Upper lobe of left lung (tissue), 6 donors: ENCODE measurements at places on chromosomes 12 and 14. TPM values are rescaled to one million over a fixed set of nuclear protein-coding genes. Genes with fewer than 3 reads are reported as not detected.

- no peaks in the 10 kb centered on the region for H3K27me3 ChIP-seq
- no peak for DNase-seq
- H3K4me3 ChIP-seq, result no peak overlapping the region
- H3K27ac ChIP-seq, result peak overlapping the region; percentile 85
- H3K36me3 ChIP-seq, result no peaks in the 10 kb centered on the region
These were observed 9.4 kb upstream of the DCP1B start for GRCh38 chr12:2013527-2014223.

DNA sequence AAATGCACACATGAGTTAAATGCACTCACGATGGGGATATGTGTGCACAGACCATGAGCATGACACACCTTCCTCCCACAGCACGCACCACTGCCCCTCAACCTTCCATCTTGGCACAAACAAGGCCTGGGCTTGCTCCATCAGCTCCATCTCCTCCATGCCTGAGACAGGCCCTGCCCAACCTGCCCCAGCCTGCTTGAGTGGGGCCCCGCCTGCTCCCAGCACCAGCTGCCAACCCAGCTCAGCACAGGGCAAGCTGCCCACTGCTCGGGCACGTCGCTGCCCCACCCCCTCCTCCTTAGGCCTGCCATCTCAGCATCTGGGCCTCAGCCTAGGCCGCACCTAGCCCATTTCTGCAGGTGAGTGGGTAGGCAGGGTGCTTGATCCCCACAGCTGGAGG is 27.6 kb upstream of the KRT78 start:
- no peak overlapping the region for H3K27ac ChIP-seq
- H3K4me1 ChIP-seq, result peaks cover 34% of the 10 kb centered on the region
- DNase-seq, result peak; percentile 86
- H3K4me3 ChIP-seq, result no peak overlapping the region

DNA sequence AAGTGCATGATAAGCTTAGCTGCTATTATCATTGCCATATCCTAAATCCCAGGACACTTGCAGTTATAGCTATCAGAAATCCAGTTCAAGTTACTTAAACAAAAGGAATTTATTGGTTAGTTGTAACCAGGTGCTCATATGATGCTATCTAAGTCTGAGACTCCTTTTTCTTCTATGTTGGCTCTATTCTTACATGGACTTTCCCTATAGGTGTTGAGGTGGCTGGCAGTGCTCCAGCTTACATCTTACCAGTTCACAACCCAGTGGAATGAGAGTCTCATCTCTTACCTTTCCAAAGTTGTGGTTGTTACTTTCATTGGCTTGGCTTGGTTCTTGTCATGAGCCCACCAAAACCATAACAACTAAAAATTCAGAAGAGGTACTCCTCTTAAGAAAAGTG is 94.6 kb downstream of the DACT1 start:
- H3K27ac ChIP-seq, result no peak overlapping the region
- H3K27me3 ChIP-seq, result no peaks in the 10 kb centered on the region
- H3K4me1 ChIP-seq, result no peaks in the 10 kb centered on the region
- H3K4me3 ChIP-seq, result no peak overlapping the region
- DNase-seq, result no peak
- H3K36me3 ChIP-seq, result no peaks in the 10 kb centered on the region

DNA sequence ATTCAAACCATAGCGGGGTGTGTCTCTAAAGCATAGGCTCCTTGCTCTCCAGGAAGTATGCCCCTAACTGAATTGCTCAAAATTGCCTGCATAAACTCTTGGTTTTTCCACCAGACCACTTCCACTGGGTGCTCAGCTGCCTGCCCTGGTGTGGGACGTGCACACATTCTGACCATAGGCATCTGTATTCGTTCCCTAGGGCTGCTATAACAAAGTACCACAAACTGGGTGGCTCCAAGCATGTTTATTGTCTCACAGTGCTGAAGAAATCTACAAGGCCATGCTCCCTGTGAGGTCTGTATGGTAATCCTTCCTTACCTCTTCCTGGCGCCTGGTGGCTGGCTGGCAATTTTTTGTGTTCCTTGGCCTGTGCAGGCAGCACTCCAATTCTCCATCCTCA is 16.4 kb upstream of the GALNT6 start:
- no peaks in the 10 kb centered on the region for H3K36me3 ChIP-seq
- no peak overlapping the region for H3K4me3 ChIP-seq
- H3K27ac ChIP-seq, result no peak overlapping the region
- no peaks in the 10 kb centered on the region for H3K4me1 ChIP-seq

- peaks cover 25% of the 10 kb centered on the region for H3K36me3 ChIP-seq
- no peak overlapping the region for H3K4me3 ChIP-seq
- peaks cover 5% of the 10 kb centered on the region for H3K4me1 ChIP-seq
- H3K27ac ChIP-seq, result peak overlapping the region; percentile 53
These were observed 88.2 kb downstream of the DUSP16 start for GRCh38 chr12:12474471-12474928.

DNA sequence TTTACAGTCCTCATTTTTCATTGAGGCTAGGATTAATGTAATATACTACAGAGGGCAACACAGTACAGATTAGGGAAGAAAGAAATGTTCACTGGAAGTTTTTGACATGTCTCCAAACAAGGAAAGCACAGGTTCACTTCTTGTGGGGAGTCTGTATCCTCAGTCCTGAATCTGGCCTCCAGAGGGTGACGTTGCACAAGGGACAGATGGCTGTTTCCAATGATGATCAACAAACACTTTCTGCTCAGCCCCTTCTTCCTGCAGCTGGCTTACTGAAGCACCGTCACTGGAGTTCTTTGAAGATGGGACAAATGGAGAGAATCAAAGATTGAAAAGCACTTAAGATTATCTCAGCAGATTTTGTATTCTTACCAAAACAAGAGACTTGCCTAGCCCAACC is 123.3 kb upstream of the OR4E1 start:
- H3K27me3 ChIP-seq, result no peaks in the 10 kb centered on the region
- no peak overlapping the region for H3K4me3 ChIP-seq
- no peak overlapping the region for H3K27ac ChIP-seq
- no peaks in the 10 kb centered on the region for H3K4me1 ChIP-seq
- no peaks in the 10 kb centered on the region for H3K36me3 ChIP-seq

DNA sequence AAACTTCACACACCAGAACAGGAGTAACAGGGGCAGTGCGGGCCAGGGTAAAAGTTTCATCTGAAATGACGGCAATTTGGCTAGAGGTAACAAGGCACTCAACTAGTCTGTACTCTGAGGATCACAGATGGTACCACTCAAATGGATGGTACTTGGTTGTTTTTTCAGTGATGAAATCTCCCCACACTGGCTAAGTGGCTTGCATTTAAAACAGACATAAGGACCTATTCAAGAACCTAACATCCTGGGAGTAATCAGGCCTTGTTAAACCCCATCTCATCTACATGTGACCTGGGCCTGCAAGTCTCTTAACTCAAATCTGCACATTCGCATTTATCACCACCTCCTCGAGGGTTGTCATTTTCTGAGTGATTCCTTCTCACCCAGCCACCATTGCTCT is 90.8 kb downstream of the PRKAB1 start:
- no peak overlapping the region for H3K27ac ChIP-seq
- no peaks in the 10 kb centered on the region for H3K27me3 ChIP-seq
- H3K4me3 ChIP-seq, result no peak overlapping the region
- H3K36me3 ChIP-seq, result no peaks in the 10 kb centered on the region
- DNase-seq, result no peak

DNA sequence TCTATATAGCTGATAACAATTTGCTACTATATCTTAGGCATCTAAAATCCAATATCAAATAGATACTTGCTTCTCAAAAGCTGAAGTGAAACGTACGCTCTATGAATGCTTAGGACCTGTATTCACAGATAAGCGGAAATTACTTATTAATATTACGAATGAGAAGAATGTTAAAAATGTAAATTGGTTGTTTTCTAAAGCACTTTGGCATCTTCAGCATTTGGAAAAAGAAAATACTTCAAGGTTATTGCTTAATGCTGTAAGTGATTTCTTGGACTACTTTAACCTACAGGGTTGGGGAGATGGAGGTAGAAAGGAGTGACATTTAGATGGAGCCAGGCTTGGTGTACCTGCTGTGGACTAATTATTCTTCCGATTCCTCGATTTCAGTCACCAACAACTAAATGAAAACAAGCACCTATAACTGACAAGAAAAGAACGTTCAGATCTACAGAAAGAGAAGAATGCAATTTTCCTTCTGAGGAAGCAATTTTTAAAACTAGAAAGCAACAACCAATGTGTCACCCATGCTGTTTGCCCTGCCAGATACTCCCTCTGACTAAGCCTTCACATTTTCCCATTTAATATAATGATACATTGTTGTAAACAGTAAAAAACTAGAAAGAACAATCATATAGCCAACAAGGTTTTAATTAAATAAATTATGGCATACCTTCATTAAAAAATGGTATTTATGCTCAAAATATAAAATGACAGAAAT is 49.3 kb downstream of the SLC25A21 start:
- H3K4me3 ChIP-seq, result no peak overlapping the region
- no peaks in the 10 kb centered on the region for H3K36me3 ChIP-seq
- H3K27ac ChIP-seq, result no peak overlapping the region
- no peak for DNase-seq
- H3K27me3 ChIP-seq, result no peaks in the 10 kb centered on the region
- H3K4me1 ChIP-seq, result no peaks in the 10 kb centered on the region

- H3K27ac ChIP-seq, result no peak overlapping the region
- H3K27me3 ChIP-seq, result no peaks in the 10 kb centered on the region
These were observed 7.6 kb downstream of the RNASE11 start for GRCh38 chr14:20580242-20580641.

GRCh38 chr12:32482226-32482625 is 82.9 kb downstream of the FGD4 start:
- no peak for DNase-seq
- H3K4me3 ChIP-seq, result no peak overlapping the region
- H3K4me1 ChIP-seq, result peaks cover 12% of the 10 kb centered on the region

DNA sequence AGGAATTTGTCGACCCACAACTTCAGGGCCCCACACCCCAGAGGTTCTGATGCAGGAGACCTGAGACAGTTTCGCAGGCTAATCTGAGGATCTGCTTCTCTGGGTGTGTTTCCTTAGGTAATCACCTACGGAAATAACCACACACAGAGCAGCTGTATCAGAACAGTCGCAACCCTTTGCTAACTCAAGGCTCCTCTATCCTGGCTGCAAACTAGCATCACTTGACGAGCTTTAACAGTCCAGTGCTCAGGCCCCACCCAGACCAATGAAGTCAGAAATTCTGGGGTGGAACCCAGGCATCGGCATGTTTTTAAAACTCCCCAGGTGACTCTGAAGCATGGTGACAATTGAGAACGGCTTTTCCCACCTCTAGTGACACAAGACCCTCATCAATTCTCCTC is 20.7 kb downstream of the SLC7A7 start:
- DNase-seq, result no peak
- no peak overlapping the region for H3K4me3 ChIP-seq
- no peaks in the 10 kb centered on the region for H3K36me3 ChIP-seq
- no peak overlapping the region for H3K27ac ChIP-seq
- H3K4me1 ChIP-seq, result no peaks in the 10 kb centered on the region
- H3K27me3 ChIP-seq, result no peaks in the 10 kb centered on the region

GRCh38 chr12:31407562-31407961 is 81.6 kb upstream of the SINHCAF start:
- no peak overlapping the region for H3K27ac ChIP-seq
- no peaks in the 10 kb centered on the region for H3K27me3 ChIP-seq
- DNase-seq, result no peak
- no peaks in the 10 kb centered on the region for H3K4me1 ChIP-seq
- H3K4me3 ChIP-seq, result no peak overlapping the region

DNA sequence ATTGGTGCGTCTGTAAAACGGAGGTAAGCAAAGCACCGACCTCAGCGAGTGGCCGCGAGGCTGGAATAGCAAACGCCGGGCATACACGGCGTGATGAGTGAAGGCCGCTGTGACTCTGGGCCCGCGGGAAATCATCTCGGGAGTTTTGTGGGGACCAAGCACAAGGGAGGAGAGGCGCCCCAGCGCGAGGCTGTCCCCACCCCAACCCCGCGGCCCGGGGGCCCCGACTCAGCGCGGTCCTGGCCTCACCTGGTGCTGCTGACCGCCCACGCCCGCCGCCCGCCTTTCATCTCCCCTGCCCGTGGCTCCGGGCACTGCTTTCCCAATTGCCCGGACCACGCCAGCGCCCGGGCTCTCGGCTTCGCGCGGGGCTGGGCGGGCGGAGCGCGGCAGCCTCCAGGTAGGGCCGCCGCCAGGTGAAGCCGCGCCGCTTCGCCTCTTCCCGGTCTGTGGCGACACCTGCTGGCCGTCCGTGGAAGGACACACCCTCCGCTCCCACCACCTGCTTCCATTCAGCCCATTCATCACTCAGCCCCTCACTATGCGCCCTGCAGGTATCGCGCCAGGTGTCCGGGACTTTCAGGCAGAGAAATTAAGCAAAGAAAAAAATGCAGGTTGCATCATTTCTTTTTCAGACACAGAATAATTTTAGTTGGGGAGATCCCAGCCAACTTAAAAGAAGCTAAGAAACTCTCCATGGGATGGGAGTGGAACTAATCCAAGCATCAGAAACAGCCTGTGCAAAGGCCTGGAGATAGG is 360.4 kb downstream of the MED13L start:
- no peaks in the 10 kb centered on the region for H3K27me3 ChIP-seq
- peak; percentile 94 for DNase-seq
- no peak overlapping the region for H3K27ac ChIP-seq
- H3K4me1 ChIP-seq, result peaks cover 3% of the 10 kb centered on the region

DNA sequence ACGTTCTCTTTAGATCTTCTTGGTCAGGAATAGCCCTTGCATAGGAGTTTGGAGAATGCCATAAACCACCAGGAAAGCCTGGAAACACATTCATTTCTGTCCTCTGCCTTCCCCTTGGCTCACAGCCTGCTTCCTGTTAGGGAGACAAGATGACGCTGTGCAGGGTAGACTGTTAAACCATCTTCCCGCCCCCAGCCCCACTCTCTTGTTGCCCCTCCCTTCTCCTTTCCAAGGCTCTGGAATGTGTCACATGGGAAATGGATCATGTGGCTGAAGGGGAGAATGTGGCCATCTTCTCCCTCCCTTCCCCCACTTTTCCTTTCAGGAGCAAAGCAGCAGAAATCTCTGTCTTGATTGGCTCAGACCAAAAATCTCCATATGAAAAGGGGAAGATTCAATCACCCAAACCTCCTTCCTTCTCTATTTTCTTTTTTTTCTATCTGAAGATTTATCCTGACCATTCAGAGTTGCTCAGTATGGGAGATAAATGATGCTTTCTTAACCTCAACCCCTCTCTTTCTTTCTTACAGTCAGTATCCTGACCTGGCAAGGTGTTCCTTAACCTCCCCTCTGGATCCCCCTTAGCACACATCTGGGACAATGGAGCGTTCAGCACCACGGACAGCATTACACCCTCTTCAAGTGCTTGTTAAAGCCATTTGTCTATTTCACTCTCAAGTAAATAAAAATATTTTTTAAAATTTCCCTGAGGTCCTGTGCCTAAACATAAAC is 11.4 kb downstream of the GPR19 start:
- H3K36me3 ChIP-seq, result no peaks in the 10 kb centered on the region
- no peak overlapping the region for H3K4me3 ChIP-seq
- DNase-seq, result no peak

SDSL gene
- 26.9 TPM for total RNA-seq

CSRP2 gene
- 16.8 TPM for total RNA-seq

ITGA7 gene
- 4.6 TPM for total RNA-seq

RPS6KL1 gene
- total RNA-seq, result 23.4 TPM

VRK1 gene
- 9.4 TPM for total RNA-seq

TOGARAM1 gene
- 18.4 TPM for total RNA-seq

PKP2 gene
- total RNA-seq, result 2.5 TPM

POU6F1 gene
- 13.7 TPM for total RNA-seq

C12orf54 gene
- not detected for total RNA-seq

GALNT6 gene
- total RNA-seq, result 21.9 TPM
